ENCODE measurements at places on chromosomes 11 and 22.

- no peak overlapping the region for H3K4me3 ChIP-seq
- H3K27ac ChIP-seq = no peak overlapping the region
- H3K4me1 ChIP-seq = peaks cover 38% of the 10 kb centered on the region
- ATAC-seq = no peak
Observed at GRCh38 chr11:121300972-121301699, 8.6 kb downstream of the SC5D start.

DNA sequence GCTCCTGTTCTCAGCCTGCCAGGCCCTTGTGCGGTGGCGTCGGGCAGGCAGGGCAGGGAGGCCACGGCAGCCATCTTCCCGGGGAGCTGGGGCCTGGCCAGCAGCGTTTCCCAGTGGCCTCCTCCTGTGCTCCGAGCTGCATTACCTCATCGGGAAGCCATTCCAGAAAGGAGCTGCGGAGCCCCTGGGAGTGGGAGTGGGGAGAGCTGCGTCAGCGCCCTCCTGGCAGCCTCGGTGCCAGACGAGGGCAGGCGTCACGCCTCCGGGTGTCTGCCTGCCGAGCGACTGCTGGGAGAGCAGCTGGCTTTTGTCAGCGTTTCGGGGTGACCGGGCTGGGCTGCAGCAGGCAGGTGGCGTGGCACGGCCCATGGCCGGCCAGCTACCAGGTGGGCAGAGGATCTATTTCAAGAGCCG lies 30.9 kb upstream of the WNT7B start:
- no peak overlapping the region for H3K27ac ChIP-seq
- peaks cover 9% of the 10 kb centered on the region for H3K27me3 ChIP-seq
- no peaks in the 10 kb centered on the region for H3K36me3 ChIP-seq

DNA sequence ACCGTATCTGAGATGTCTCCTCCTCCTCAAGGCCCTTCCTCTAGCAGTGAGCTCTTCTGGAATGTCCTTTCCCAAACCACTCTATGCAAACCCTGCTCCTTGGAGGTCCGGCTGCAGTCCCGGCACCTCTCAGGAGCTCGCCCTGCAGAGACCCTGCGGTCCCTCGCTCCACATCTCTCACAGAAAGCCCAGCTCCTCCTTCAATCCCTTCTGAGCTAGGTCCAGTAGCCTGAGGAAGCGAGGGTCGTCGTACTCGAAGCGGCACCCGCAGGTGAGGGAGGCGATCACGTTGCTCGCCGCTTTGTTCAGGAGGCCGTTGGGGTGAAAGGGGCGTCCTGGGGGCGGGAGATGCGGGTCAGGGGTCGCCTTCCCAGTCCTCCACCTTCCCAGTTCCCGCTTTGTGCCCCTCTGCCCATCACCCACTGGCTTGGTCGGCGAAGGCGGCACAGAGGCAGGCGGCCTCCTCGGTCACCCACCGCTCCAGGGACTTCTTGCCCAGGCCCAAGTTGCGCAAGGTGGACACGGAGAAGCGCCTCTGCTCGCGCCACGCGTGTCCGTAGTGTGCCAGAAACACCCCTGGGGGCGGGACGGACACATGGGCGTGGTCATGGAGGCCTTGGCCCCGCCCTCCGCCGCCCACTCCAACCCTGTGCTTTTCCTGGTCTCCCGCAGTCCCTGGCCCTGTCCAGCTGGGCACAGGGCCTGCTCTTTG lies 21.5 kb upstream of the CYP2D6 start:
- H3K4me3 ChIP-seq = no peak overlapping the region
- no peaks in the 10 kb centered on the region for H3K4me1 ChIP-seq
- H3K27me3 ChIP-seq = no peaks in the 10 kb centered on the region
- no peak overlapping the region for H3K27ac ChIP-seq

DNA sequence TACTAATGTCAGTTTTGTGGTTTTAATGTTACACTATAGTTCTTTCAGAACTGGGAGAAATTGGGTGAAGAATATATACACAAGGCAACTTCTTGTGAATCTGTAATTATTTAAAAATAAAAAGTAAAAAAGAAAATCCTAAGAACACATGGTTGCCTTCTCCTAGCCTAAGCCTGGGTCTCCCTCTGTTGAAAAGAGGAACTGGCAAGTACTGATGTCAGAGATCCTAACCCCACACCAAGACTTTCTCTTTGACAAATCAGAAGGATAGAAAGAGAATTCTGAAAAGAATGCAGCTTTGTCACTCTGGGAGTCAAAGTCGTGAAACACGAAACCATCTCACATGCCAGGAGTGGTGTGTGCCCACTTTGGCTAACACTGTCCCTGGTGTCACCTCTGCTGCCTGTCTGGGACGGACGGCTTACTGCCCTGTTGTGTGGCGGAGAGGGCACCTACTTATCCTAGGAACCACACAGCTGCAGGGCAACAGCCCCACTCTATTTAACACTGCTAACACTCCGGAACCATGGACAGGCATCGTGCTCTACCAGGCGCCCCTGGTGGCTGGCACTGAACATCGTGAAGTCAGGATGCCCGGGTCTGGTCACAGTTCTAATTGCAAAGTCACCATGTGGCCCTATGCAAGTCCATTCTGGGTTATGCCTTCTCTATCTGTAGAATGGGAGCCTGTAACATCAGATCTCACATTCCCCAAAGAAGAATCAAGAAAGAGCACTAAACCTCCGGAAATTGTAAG lies 108.7 kb upstream of the CD82 start:
- no peaks in the 10 kb centered on the region for H3K36me3 ChIP-seq
- ATAC-seq = no peak
- no peak overlapping the region for H3K27ac ChIP-seq

Data from stimulated activated memory B cell treated with anti-CD40 and anti-IgM and Interleukin-4, amounts not matched to agents 10 μg/mL and 1 μg/mL and 100 μg/mL, for 72 hours (primary cell).